ENCODE measurements at places on chromosomes 12 and 14.

DNA sequence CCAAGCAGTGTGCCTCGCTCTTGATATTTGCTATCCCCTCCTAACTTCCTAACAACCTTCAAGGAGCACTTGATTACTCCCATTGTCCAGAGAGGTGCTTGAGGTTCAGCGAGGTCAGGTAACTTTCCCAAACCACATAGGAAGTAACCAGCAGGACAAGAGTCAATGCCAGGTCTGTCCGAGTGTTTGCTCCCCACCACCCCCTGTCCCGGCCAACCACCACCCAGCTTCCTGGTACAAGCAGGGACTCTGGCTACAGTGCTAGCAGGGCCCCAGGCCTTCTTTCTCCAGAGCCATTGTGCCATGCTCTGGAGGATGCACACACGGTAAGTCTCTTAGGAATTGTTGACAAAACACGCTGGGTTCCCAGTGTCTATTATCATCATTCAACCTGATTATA is 49.2 kb downstream of the SYNE3 start:
- DNase-seq, result no peak

DNA sequence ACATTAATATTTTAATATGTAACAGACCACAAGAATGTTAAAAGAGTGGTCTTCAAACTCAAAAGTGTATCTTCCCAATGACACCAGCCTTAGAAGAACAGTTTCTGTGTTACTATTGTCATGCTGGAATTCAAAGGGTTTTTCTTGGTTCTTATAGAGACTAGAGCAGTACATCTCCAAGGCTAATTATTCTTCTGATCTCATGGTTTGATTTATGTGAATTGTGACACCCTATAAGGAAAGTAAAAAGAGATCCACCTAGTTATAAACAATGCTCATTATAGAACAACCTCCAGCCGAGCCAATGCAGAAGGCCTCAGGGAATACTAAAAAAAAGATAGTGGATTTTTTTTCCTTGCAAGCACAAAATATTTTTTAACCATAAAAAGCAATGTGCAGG is 65.5 kb downstream of the PTPRO start:
- DNase-seq, result no peak

- DNase-seq, result no peak
Observed at GRCh38 chr14:32428875-32429274, 99.8 kb downstream of the AKAP6 start.

GRCh38 chr14:76776428-76777251 is 15.4 kb downstream of the VASH1 start:
- DNase-seq, result no peak

GRCh38 chr12:123576611-123577010 is 7.7 kb upstream of the TMED2 start:
- no peak for DNase-seq
